ENCODE measurements at places on chromosomes 16 and 17.

- peak; percentile 87 for DNase-seq
Measured at GRCh38 chr17:70563281-70563820, 394.0 kb downstream of the KCNJ2 start.

- no peak for DNase-seq
Measured at GRCh38 chr17:50129353-50129727, 620 bp downstream of the SAMD14 start.

- DNase-seq, result no peak
Measured at GRCh38 chr16:3798838-3799237, 81.5 kb upstream of the TRAP1 start.

- no peak for DNase-seq
Measured at GRCh38 chr16:4904942-4905615, 31.9 kb downstream of the PPL start.

- no peak for DNase-seq
Measured at GRCh38 chr17:15469260-15469659, 1.8 kb upstream of the CDRT4 start.

- DNase-seq, result no peak
Measured at GRCh38 chr16:77191259-77191969, 424 bp downstream of the MON1B start.

- no peak for DNase-seq
Measured at GRCh38 chr17:29571883-29572681, 3.6 kb downstream of the TP53I13 start.

DNA sequence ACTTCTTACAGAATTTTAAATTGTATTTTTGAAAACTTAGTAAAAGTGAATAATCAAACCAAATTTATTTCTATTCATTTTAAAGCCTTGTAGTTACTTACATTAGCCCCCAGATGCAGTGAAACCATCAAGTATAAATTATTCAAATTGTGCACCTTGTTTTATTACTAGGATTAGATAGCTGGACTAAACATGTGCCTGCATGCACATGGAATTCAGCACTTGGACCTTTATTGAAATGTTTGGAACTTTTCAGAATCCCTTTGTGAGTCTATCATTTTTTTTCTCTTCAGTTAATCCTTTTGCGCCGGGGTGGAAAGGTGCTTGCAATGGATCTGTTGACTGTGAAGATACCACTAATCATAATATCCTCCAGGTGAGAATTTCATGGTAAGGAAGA, 4.7 kb downstream of the ZPBP2 start:
- no peak for DNase-seq

DNA sequence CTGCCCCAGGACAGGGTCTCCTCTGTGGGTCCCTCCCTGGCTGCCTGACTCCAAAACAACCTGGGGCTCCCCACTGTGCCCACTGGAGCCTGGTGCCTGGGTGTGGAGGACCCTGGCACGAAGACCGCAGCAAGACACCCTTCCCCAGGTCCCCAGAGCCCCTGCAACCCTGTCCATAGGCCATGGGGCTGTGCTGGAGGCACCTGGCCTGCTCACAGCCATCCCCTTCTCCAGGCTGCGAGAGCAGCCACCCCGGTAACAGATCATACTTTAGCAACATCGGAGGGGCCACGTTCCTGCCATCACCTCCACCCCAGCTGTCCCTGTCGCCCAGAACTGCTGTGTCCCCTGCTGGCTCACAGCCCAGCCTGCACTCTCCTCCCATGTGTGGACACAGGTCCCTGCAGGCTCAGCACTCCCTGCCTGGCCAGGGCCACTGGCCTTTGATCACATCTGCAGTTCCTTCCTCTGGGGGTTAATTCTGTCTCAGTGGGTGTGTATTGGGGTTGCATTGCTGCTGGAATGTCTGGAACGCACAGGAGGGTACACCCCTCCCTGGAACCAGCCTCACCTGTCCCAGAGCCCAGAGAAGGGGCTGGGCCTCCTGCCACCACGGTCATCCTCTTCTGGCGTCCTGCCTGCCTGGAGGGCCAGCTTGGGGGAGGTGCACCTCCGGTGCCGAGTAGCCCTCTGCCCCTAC, 12.2 kb downstream of the PPL start:
- DNase-seq, result no peak

- DNase-seq, result no peak
Measured at GRCh38 chr17:12605222-12605621, 60.5 kb upstream of the MYOCD start.

GRCh38 chr17:83128306-83129240, 49.2 kb downstream of the METRNL start:
- no peak for DNase-seq

- peak; percentile 58 for DNase-seq
Measured at GRCh38 chr17:2883544-2884213, 87.4 kb downstream of the RAP1GAP2 start.
